ENCODE measurements at places on chromosomes 1 and 21. TPM values are rescaled to one million over a fixed set of nuclear protein-coding genes. Genes with fewer than 3 reads are reported as not detected.

DNA sequence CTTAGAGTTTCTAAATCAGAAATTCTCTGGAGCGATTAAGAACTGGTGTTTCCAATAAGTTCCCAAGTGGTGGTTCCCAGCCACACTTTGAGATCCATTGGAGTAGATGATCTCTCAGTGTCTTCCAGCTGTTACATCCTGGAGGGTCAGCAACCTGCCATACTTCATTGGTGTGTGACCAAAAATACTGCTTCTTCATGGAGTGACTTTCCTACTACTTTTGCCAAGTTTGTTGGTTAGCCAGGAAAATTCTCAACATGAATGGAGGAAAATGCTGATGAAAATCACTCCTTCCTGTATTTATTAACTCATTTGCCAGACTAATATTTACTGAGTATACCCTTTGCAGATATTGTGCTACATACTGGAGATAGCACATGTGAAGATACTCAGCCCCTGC lies 186.1 kb downstream of the FGGY start:
- no peak for DNase-seq

- DNase-seq: no peak
Measured at GRCh38 chr1:106571109-106571508, 485.4 kb upstream of the PRMT6 start.

GRCh38 chr1:37040773-37041172 lies 6.5 kb upstream of the GRIK3 start:
- no peak for DNase-seq

DNA sequence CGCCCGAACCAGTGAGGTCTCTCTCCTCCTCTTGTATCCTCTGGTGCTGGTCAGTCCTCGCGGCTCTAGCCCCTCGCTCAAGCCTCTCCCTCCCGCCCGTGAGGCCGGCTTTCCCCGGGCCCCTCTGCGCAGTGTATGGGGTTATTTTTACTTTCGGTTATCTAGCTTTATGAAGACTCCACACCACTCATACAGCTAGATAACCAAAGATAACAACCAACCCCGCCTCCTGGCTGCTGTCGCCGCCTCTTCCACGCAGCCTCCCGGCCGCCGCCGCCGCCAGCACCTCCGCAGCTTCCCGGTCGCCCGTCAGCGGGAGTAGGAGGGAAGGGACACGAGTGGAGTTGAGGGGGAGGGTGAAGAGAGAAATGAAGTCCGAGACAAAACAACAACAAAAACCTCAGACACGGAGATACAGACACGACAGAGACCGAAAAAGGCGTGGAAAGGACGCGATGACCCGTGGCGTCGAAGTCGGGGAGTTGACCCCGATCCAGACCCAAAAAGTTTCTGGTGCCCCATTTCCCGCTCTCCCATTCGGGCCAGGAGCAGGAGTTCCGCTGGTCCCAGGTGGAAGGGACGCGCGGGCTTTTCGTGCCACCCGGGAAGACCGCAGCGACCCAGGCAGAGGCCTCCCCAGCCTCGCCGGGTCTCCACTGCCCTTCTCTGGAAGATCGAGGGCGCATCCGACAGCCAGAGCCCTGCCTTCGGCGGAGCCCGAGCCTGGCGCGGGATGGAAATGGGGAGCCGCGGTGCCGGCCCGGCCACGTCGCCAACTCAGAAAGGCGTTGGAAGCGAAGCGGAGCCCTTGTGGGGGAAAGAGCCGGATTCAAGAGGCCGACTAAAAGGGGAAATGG lies 51.4 kb downstream of the RHBG start:
- DNase-seq: no peak

DNA sequence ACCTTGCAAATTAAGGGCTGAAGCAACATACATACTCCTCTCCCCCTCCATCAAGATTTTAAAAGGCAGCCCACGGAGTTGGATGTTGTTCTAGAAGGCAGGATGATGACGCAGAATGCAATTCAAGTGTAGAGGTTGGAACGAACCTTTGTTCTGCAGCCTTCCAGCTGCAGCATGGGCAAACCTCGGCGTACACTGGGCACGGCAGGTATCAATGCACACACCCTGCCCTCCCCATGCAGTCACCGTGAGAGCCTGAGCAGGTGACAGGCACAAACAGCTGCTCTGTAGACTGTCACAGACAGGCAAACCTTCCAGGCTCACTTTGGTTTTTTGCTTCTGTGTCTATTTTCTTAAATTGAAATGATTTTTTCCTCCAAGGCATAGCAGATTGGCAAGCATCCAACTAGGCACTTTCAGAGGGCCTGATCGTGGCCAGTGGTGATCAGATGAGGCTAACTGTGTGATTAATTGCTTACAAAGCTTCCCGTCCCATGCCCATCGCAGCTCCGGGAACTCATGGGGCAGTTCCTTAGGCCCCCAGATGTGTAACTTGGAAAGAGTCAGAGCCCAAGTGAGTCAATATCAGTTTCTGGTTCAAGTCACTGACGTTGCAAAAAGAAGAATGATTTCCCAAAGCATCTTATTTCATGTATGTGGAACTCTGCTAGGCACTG lies 82.3 kb downstream of the ITPKB start:
- no peak for DNase-seq

DNA sequence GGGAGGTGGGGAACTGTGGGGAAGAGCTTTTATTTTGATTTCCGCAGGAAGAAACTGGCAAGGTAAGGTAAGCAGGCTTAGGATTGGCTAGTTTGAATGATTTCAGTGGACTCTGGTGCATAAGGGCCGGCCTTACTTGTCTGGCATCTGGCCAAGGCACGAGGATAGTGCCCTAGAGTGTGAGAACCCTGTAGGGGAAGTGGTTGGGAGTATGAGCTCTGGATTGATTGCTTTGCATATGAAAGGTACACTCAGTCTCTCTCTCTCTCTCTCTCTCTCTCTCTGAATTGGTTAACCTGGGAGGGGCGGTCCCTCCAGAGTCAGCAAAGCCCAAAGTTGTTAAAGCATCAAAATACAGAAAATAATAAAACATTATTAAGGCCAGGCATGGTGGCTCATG lies 463.0 kb downstream of the SIPA1L2 start:
- DNase-seq: no peak

DNA sequence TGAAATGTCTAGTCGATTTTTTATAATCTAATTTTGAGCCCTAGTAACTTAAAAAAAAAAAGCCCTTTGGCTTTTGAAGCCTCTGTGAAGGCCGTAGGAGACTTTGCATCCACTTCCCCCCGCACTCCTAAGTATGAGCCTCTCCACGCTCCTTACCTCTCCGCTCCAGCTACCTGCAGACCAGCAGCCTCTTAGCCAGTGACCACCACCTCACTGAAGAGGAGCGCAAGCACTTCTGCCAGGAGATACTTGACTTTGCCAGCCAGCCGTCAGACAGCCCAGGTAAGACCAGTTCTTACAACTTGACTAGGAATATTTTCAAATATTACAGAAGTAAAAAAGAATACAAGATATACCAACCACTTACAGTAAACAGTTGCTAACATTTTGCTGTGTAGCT lies 27.4 kb upstream of the PWP2 start:
- DNase-seq: no peak

DNA sequence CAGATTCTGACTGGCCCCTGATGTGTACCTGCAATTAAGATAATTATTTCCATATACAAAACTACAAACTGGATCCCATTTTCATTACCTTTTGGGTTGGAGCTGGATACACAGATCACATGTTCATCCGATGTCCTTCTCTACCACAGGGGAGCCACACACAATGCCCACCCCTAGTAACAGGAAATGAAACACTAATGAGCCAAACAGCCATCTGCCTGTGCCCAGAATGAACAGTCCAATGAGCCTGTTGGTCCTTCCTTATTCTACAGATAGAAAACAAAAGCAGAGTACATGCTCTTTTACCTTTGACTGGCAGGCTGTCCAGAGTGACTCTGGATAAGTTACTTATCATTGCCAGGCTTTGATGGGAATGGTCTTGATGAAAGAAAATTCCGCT lies 68.6 kb downstream of the SIPA1L2 start:
- DNase-seq: no peak

DNA sequence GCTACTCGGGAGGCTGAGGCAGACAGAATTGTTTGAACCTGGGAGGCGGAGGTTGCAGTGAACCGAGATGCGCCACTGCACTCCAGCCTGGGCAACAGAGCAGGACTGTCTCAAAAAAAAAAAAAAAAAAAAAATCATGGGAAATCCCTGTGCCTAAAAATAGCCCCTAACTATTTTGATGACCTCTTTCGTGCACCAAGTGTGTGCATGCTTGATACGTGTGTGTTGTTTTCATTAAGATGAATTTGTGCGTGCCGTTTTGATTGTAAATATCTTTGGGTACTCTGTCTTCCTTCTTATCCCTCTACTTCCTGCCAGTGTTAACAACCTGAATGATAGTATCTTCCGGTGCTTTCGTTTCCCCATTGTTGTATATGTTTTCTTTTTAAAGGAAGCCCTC lies 9.8 kb downstream of the CACYBP start:
- DNase-seq: no peak

DNA sequence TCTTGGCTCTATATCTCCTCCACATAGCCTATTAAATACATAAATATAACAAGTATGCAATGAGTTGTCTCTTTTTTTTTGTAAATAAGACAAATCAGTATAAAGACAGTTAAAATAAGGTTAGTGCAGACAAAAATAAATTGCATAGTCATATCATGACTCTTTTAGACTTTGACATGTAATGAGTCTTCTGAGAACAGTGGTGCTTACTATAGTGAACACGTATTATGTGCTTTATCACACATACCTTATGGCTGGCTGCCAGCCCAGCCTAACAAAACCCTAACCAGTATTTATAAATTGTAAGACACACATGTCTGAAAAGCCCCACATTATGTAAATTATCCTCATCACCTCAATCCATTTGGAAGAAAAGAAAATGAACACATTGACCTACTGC lies 29.1 kb upstream of the F13B start:
- no peak for DNase-seq

DNA sequence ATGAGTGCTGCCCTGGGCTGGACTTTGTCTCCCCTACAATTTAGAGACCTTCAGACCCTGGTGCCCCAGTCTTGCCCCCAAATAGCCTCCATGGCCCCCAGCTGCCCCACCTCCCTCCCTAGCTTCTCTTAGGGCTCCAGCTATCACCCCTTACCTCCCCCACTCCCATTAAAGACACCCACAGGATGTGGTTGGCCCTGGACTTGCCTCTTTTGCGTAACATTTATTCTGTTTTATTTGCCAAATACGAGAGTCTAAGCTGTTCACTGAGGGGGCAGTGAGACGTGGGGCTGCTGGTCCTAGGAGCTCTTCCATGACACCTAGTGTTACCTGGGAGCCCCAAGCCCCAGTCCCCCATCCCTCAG lies 4.5 kb downstream of the ZC3H12A start:
- DNase-seq: no peak

DNA sequence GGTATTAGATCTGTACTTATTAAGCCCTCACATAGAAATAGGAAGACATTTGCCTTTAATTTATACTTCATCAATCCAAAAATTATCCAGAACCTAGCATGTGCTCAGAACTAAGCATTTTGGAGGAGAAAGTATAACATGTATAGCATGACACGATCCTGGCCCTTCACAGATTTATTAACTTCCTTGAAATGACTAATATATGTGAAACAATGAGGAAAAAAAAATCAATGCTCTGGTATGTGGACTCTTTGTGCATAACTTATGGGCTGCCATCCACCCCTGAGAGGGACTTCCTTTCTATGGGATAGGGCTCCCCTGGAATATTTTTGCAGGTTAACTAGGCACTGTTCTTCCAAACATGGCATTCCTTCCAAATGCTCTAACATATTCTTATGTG lies 36.6 kb downstream of the CCDC185 start:
- no peak for DNase-seq

DNA sequence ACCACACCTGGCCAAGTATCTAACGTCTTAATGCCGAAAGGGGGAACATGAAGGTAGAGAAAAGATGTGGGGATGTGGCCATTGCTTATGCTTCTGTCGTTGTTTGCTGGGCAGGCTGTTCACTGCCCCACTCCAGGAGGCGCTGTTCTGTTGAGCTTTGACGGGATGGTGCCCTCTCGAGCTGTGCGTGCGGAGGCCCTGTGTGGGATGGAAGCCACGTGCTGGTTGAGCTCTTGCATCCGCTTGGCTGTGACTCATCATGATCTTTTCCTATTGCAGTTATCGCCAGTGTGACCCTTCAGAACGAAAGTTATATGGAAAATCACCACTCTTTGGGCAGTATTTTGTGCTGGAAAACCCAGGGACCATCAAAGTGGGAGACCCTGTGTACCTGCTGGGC lies 26.3 kb downstream of the MTARC1 start:
- DNase-seq: no peak

DNA sequence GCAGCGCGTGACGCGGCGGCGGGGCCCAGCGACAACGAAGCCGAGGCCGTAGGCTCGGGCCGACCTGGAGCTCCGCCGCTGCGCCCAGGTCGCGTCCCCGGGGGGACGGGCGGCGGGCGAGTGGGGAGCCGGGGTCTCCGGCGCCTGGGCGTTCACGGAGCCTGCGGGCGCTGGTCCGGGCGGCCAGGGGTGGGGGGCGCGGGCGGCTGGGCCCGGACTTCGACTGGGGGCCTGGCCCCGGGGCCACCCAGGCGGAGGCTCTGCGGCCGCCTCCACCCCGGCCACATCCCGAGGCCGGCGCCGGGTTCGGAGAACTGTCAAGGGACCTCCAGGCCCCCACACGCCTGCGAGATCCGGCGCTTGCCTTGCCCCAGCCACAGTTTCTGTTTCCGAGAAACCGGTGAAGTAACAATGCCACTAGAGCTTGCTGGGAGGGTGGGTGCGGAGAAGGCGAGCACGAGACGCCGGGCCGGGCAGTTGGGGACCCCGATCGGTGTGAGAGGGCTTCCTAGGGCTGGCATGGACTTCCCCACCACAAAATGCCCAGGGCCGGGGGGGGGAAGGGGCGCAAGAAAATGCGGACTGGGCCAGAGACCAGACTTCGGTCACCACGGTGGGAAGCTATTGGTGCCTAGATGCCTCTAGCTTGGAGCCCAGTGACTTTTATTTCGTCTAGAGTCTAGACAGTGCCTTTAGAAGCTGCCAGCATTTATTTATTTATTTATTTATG lies 501 bp downstream of the FBXO6 start:
- DNase-seq: no peak

Gene TTC34
- total RNA-seq: 0.46 TPM

Gene DENND4B
- 19.1 TPM for total RNA-seq

Gene AMY1B
- not detected for total RNA-seq

Gene AJAP1
- 2.4 TPM for total RNA-seq

Gene OR2T2
- total RNA-seq: not detected

Gene OR6K3
- total RNA-seq: not detected

Gene PPIAL4G
- total RNA-seq: not detected

Gene ITPKB
- total RNA-seq: 5.1 TPM

Gene HTR6
- total RNA-seq: not detected

Data from epithelial cell of proximal tubule (primary cell).